ENCODE measurements at places on chromosomes 6 and 20.

DNA sequence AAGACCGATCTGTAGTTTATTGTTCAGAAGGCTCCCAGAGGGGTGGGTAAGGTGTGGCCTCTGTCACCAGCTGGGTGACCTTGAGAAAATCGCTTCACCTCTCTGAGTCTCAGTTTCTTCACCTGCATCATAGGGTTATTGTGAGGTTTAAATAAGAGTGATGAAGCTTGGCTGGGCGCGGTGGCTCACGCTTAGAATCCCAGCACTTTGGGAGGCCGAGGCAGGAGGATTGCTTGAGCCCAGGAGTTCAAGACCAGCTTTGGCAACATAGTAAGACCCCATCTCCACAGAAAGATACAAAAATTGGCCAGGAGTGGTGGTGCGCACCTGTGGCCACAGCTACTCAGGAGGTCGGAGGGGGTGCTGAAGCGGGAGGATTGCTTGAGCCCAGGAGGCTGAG lies 36.0 kb downstream of the VSTM2L start:
- no peak for DNase-seq

- no peak for DNase-seq
Observed at GRCh38 chr20:63574829-63575743, 1.0 kb upstream of the HELZ2 start.

DNA sequence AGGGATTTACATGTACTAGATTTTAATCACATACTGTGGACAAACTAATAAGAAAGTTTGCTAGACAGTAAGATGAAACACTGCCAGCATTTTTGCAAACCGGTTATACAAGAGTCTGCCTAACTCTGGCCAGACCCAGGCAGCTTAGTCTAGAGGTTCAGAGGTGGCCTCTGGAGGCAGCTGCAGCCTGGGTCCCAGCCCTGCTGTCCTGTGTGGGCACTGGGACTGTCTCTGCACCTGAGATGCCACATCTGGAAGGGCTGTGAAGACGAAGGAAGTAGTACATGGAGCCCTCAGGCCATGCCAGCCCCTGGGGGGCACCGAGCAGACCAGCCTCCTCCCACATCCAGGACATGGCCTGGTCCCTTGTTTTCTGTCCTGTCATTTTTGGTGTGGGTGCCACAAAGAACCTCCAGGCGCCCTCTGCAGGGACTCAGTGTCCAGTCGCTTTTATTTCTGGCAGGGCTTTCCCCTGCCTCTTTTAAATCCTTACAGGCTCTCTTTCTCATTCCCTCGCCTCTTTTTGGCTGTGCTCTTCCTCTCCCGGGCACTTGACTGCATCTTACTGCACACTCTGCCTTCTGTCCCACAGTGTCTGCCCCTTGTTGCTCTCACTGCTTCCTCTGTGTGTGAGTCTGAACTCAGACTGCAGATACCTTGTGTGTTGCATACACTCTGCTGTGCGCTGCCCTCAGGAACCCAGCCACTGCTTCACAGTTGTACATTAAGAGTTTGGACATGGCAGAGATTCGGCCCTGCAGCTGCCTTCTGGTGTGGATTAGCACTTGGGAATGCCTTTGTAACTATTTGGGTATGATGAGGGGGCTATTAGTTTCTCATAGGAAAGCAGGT lies 216.7 kb downstream of the ZDHHC14 start:
- no peak for DNase-seq

- no peak for DNase-seq
Observed at GRCh38 chr20:62157387-62158087, 14.0 kb downstream of the SS18L1 start.

- no peak for DNase-seq
Observed at GRCh38 chr6:129280749-129281148, 397.8 kb downstream of the LAMA2 start.

GRCh38 chr6:132272776-132273175 lies 128.5 kb downstream of the MOXD1 start:
- DNase-seq = no peak

- peak; percentile 79 for DNase-seq
Observed at GRCh38 chr6:1325461-1326309, 13.8 kb downstream of the FOXQ1 start.

DNA sequence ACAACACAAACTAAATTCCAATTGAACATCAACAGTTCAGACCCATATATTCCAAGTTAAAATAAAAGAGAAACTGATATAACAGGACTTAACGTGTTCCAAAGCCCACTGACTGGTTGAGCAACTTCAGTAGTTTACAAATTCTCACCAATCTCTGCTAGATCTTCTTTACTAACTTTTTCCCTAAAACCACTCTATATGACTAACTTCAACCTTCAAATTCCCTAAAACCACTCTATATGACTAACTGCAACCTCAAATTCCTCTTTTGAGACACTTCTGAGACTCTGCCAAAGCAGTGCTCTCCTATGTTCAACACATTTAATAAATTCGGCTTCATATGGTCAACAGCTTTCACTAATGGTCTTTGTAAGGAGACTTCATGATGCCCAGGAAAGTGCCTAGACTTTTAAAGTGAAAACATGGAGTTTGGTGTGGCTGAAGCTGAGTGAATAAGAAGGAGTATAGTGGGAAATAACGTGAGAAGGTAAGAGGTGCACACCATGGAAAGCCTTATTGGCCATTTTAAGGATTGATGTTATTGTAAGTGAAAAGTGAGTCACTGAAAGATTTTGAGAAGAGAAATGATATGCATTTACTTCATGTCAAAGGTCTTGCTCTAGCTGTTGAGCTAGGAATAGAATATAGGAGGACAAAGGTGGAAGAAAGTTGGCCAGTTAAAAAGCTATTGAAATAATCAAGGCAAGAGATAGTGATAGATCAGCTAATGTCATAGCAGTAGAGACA lies 134.0 kb upstream of the HCRTR2 start:
- DNase-seq = peak; percentile 93

DNA sequence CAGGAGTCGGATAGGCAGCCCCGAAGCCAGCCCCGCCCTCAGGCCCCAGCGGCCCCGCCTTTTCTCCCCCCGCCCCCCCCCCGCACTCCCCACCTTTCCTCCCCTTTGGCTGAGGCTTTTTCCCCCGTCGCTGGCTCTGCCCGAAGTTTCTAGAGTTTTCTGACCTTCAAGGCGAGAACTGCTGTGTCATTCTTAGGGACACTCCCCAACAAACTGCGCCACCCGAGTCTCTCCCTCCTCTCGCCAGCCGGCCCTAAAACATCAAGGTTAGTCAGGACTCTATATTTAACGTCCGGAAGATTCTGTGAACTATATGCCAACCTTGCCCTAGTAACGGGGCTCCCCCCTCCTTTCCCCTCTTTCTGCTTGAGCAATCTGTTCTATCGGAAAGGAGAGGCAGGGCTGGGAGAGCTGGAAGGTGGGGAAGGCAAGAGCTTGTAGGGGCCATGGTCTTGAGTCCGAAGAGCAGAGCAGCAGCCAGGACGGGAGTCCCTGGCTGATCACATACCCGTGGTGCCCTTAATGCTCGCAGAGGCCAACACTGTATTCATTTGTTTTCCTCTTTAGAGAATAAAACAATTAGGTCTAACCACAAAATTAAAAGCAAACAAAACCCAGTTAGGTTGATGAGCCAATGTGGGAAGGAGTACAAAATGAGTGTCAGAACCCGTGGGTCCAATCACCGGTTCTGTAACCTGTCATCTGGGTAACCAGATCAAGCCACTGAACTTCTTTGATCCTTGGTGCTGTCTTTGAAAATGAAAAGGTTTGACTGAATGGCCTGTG lies 5.3 kb upstream of the HSPA1B start:
- no peak for DNase-seq

DNA sequence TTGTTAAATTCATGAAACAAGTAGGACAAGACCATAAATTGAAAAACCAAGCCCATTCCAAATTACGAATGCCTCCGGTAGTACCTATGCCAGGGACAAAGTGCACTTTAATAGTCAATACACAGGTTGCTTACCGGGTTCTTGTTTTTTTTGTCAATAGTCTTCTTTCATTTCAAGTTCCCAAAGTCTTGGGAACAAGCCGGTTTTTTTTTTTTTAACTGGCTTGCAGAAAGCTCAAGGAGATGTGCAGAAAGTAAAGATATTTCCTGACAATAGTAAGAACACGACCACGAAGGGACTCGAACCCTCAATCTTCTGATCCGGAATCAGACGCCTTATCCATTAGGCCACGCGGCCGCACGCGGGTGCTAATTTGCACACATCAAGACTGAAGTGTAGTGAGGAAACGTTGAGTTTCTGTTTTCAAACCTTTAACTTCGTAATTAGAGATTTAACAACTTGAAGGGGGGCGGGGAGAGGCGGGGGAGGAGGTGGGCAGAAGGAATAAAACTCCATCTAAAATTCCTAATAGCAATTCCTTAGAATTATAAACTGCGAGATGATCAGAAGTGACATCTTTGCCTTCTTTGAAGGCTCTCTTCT lies 181.0 kb downstream of the TRIM27 start:
- DNase-seq = no peak

- DNase-seq = no peak
Observed at GRCh38 chr6:134161041-134161440, 108.6 kb upstream of the SLC2A12 start.

GRCh38 chr6:69098910-69099309 lies 463.8 kb downstream of the ADGRB3 start:
- DNase-seq = no peak

DNA sequence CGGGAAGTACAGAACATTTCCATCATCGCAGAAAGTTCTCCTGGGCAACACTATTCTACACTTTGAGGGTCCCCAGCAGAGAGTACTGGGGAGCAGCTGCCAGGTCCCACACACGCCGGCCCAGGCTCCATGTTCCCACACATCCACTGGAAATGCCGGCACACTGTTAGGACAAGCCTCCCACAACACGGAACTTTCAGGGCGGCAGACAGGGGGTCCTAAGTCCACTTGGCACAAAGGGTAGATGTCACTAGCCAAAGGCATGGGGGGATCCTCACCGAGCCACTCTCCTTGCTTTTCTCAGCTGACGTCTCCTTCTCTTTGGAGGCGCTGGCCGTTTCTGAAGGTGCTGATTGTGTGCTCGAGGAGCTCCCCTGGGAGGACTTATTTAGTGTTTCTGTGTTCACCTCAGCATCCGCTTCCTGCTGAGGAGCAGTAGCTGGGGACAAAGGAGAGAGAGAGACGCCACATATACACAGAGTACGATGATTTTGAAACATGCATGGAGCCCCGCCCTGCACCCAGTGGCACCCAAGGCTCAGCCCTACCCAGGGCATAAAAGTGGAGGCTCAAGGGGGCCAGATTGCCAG lies 135.4 kb downstream of the ZMYND8 start:
- DNase-seq = no peak

All from fibroblast of skin of left biceps (primary cell).